Fibroblast of gingiva (primary cell): ENCODE measurements at places on chromosomes 4 and X.

DNA sequence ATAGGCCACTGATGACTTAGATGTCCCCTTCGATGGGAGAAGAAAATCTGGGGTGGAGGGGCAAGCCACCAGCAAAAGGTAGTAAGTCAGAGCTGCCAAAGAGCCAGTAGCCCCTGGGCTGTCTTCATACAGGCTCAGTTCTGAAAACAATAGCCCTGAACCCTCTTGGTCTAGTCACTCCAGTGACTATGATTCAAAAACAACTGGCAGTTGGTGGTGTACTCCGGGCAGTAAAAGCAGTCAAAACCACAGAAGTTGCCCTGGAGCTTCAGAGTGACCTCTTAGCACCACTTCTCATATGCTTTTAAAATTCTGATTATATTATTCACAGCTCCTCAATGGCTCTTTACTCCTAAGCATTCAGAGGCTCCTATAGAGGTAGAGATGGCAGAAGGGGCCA, 164.3 kb upstream of the MAMLD1 start:
- no peak for DNase-seq

GRCh38 chr4:104210420-104210819, 284.3 kb downstream of the CXXC4 start:
- DNase-seq = no peak

DNA sequence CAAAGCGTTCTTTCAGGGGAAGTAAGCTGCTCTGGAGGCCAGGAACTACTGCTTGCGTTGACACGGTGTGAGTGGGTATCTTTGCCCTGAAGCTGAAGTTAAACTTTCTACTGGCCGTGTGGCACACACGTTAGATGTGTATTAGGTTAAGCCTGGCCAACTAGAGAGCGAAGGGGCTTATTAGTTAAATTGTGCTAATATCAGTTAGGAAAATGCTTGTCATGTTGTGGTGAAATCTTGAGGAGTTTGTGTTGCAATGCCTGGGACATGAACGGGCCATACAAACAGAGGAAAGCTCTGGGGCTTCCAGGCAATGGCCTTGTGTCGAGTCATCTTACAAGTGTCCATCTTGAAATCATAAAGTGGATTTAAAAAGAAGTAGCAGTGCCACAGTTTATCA, 62.6 kb downstream of the NSUN7 start:
- peak; percentile 70 for DNase-seq

DNA sequence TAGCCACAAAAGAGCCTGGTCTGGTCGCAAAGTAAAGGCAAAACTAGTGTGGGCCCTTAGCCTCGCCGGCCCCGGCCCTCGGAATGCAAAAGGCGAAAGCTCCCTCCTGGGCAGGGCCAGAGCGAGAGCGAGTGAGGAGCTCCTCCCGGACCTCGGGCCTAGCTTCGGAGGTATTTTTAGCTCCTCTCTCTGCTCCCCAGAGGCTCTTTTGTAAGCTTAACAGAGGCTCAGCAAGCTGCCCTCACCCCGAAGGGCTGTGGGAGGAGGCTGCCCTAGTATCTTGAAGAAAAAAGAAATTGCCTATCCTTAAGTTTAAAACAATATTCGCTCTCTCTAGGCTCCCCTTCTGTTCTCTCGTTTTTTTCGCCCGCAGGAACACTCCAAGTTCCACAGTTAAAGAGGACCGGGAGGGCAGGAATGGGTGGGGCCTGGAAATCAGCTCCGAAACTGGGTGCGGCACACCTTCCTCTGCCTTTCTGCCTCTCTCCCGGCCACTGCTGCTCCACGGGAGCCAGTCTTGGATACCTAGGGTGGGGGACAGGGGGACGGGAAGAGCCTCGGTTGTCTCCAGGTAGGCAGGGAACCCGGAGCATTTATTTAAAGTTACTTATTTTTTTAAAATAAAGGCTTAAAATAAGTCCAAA, 12.1 kb downstream of the HAND2 start:
- no peak for DNase-seq

DNA sequence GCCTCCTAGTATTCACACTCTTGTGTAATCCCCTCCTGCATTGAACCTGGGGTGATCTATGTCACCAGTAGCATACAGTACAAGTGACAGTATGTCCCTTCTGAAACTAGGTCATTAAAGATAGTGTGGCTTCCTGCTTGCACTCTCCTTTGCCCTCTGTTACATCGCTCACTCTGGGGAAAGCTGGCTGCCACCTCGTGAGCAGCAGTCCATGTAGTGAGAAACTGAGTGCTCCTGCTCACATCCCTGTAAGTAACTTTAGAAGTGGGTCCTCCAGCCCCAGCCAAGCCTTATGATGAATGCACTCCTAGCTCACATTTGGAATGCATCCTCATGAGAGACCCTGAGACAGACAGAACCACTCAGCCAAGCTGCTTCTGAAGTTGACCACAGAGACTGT, 89.8 kb upstream of the TNIP3 start:
- DNase-seq = no peak

GRCh38 chrX:50978920-50979682, 68.6 kb downstream of the BMP15 start:
- DNase-seq = no peak

DNA sequence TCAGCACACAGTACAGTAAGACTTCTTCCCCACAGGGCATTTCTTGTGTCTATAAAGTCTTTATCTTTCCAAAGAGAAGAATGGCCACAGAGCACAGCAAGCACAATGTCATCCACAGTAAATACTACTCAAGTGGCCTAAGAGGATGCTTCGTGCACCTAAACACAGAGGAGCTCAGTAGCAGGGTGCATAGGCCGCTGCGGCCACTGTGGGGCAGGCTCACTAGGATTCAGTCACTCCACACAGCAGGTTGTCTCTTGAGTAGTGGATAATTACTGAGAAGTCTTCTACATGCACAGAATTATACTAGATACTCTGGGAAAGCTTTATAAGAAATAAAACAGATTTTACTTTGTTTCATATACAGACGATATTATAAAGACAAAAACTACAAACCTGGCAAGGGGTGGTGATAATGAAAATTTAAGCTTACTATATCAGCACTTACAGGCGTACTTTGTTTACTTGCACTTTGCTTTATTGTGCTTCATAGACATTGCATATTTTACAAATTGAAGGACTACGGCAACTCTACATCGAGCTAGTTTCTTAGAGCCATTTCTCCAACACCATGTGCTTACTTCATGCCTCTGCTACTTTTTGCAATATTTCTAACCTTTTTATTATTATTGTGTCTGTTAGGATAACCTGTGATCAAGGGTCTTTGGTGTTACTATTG, 78.5 kb downstream of the PRDM5 start:
- DNase-seq = no peak

DNA sequence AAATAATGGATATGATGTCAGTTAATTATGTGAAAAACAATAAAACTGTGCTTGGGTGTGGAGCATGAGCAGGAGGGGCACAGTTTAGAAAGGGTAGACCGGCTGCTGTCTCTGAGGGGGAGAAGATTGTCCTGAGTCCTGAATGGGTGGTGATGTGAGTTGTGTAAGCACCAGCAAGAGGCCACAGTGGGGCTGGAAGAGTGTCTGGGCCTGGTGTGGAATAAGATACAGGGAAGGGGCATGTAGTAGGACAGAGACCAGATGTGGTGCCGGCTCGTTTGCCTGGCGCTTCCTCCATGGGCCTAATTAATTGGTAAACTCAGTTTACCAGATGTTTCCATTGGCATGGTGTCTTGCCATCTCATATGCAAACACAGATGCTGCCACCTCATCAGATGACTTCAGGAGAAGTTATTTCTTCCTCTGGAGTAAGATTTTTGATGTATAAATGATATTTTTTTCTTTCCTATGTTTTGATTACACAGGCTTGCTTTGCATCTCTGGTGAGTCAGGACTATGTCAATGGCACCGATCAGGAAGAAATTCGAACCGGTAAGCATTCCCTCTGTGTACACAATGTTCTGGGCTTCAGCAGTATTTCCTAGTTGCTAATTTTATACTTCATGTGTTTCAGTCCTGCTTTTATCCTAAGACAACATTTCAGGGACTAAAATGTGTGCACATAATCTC, 5.1 kb downstream of the MED28 start:
- DNase-seq = peak; percentile 88

GRCh38 chr4:124104628-124105027, 607.9 kb downstream of the ANKRD50 start:
- DNase-seq = no peak

DNA sequence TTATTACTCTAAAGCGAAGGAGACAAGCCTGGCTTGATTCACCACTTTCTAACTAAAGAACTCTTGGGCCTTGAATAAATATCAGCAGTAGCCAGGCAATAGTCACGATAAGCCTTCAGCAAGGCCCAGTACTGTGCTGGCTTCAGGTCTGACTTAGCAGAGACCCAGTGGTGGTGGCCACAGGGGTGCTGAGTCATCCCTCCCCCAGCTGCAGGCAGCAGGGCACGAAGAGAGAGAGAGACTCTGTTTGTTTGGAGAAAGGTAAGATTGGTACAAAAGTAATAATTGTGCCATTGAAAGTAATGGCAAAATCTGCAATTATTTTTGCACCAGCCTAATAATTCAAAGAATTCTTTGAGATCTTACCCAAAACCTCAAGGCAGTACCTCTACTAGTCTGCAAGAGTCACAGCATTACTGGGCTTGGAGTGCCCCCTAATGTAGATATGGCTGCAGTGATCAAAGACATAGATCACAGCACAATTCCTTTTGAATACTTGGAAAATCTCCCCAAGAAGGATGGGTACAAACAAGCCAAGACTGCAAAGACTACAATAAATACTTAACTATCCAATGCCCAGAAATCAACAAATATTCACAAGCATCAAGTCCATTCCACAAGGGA, 159.5 kb upstream of the USP38 start:
- DNase-seq = peak; percentile 44
